ENCODE measurements at places on chromosomes 11 and 22. TPM values are rescaled to one million over a fixed set of nuclear protein-coding genes. Genes with fewer than 3 reads are reported as not detected.

The SCN4B gene
- 11.5 TPM for total RNA-seq

The OR2D2 gene
- 1.7 TPM for total RNA-seq

The MYRF gene
- total RNA-seq = 0.24 TPM

The MYBPC3 gene
- total RNA-seq = not detected

The HTR3A gene
- not detected for total RNA-seq

The ZNRF3 gene
- 6.8 TPM for total RNA-seq

The CTSF gene
- 16.5 TPM for total RNA-seq

The ARHGAP8 gene
- total RNA-seq = 26.0 TPM

The JHY gene
- 7.5 TPM for total RNA-seq

The OMP gene
- total RNA-seq = not detected

The TSPAN18 gene
- not detected for total RNA-seq

The CHST1 gene
- total RNA-seq = 0.33 TPM

The TEX12 gene
- 0.50 TPM for total RNA-seq

The UBQLN3 gene
- not detected for total RNA-seq

The PLA2G3 gene
- not detected for total RNA-seq

The VSTM5 gene
- not detected for total RNA-seq

The APOBEC3H gene
- not detected for total RNA-seq

The ADM2 gene
- 30.9 TPM for total RNA-seq

The APOA5 gene
- total RNA-seq = not detected

The SLC16A8 gene
- total RNA-seq = not detected

The NPAS4 gene
- total RNA-seq = not detected

The TRIM66 gene
- 21.8 TPM for total RNA-seq

The CST6 gene
- total RNA-seq = 0.78 TPM

The ABCG4 gene
- total RNA-seq = 1.4 TPM

The NDUFA6 gene
- 32.2 TPM for total RNA-seq

The PGR gene
- total RNA-seq = 3.7 TPM

The HOATZ gene
- not detected for total RNA-seq

The MIAT gene
- 0.50 TPM for total RNA-seq

The PHRF1 gene
- 41.4 TPM for total RNA-seq

The SNU13 gene
- total RNA-seq = 240 TPM

The COPB1 gene
- 217 TPM for total RNA-seq

The PLAAT2 gene
- total RNA-seq = 1.9 TPM

The FOSL1 gene
- 12.5 TPM for total RNA-seq

The AAMDC gene
- total RNA-seq = 7.8 TPM

The FEN1 gene
- total RNA-seq = 12.5 TPM

The FIBIN gene
- 18.0 TPM for total RNA-seq

The TESMIN gene
- total RNA-seq = 8.2 TPM

The MIF gene
- total RNA-seq = 359 TPM

The SLC25A1 gene
- 69.6 TPM for total RNA-seq

The TRIM29 gene
- 341 TPM for total RNA-seq

The APOL3 gene
- 0.83 TPM for total RNA-seq

The BRSK2 gene
- 0.21 TPM for total RNA-seq

The DCHS1 gene
- total RNA-seq = 0.50 TPM

The C22orf31 gene
- not detected for total RNA-seq

The RCN1 gene
- total RNA-seq = 163 TPM

The CTSW gene
- not detected for total RNA-seq

The NRIP3 gene
- total RNA-seq = 2.1 TPM

The GAL gene
- total RNA-seq = 1.1 TPM

The PRSS23 gene
- total RNA-seq = 221 TPM

The KCNQ1 gene
- total RNA-seq = 0.67 TPM
